Activated T-cell treated with anti-CD3 and anti-CD28 coated beads, Interleukin-2, amount 50 U/mL, for 24 hours (primary cell): ENCODE measurements at places on chromosomes 5 and 9.

DNA sequence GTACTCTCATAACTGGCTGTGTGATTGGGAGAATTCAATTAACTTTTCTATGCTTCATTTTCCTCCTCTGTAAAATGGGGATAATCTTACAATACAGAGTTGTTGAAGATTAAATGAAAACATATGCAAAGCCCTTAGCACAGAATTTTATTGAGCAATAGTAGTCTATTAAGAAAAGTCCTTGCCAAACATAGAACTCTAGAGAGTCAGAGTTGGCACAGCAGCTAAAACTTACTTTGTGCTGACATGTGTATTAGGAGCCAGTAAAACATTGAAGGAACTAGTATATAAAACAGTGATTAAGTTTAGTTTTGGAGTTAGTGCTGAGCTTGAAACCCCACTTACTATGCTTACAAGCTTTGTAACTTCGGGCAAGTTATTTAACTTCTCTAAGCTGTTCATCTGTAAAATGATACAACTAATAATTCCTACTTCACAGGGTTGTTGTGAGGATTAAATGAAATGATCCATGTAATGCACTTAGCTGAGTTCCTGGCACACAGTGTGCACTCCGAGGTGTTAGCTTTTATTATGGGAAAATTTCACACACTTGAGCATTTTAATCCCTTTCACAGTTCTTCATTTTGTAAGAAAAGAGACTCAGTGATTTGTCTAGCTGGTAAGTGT lies 20.0 kb upstream of the GRIN3A start:
- no peak overlapping the region for H3K4me3 ChIP-seq
- no peak overlapping the region for H3K27ac ChIP-seq
- no peaks in the 10 kb centered on the region for H3K4me1 ChIP-seq
- H3K27me3 ChIP-seq: no peaks in the 10 kb centered on the region
- H3K36me3 ChIP-seq: no peaks in the 10 kb centered on the region
- no peak for DNase-seq

GRCh38 chr5:88696466-88696865 lies 186.5 kb downstream of the MEF2C start:
- H3K36me3 ChIP-seq: no peaks in the 10 kb centered on the region
- H3K4me3 ChIP-seq: no peak overlapping the region
- no peak for DNase-seq
- H3K27ac ChIP-seq: no peak overlapping the region
- peaks cover 8% of the 10 kb centered on the region for H3K4me1 ChIP-seq

GRCh38 chr5:14059810-14060209 lies 83.3 kb upstream of the TRIO start:
- no peaks in the 10 kb centered on the region for H3K4me1 ChIP-seq
- no peak overlapping the region for H3K4me3 ChIP-seq
- H3K36me3 ChIP-seq: no peaks in the 10 kb centered on the region
- DNase-seq: no peak
- no peak overlapping the region for H3K27ac ChIP-seq

DNA sequence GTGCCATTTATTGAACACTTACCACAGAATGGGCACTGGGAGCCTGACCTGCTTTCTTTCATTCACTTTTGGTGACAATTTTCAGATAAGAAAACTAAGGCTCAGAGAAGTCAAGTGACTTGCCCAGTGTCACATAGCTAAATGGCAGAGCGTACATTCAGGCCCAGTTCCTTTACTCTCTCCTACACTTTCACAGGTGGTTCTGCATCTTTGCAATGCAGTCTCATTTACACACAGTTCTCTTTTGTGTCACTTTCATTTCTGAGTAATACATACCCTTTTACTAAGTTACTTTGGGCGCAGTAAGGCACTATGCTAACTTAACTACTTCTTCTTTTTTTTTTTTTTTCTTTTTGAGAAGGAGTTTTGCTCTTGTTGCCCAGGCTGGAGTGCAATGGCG lies 8.3 kb downstream of the NFIL3 start:
- H3K4me3 ChIP-seq: peak overlapping the region; percentile 67
- no peak for DNase-seq
- peaks cover 79% of the 10 kb centered on the region for H3K36me3 ChIP-seq
- H3K27ac ChIP-seq: peak overlapping the region; percentile 95
- no peaks in the 10 kb centered on the region for H3K27me3 ChIP-seq

GRCh38 chr5:67051164-67051563 lies 145.4 kb downstream of the CD180 start:
- H3K27me3 ChIP-seq: no peaks in the 10 kb centered on the region
- DNase-seq: no peak
- no peak overlapping the region for H3K27ac ChIP-seq
- H3K36me3 ChIP-seq: peaks cover 6% of the 10 kb centered on the region

- no peaks in the 10 kb centered on the region for H3K36me3 ChIP-seq
- H3K27ac ChIP-seq: no peak overlapping the region
- H3K4me1 ChIP-seq: no peaks in the 10 kb centered on the region
- H3K4me3 ChIP-seq: no peak overlapping the region
- no peaks in the 10 kb centered on the region for H3K27me3 ChIP-seq
Measured at GRCh38 chr5:123936548-123936947, 424.6 kb downstream of the CSNK1G3 start.

GRCh38 chr9:21084242-21084850 lies 6.6 kb upstream of the IFNB1 start:
- H3K36me3 ChIP-seq: peaks cover 1% of the 10 kb centered on the region
- no peak overlapping the region for H3K27ac ChIP-seq
- DNase-seq: no peak
- H3K4me3 ChIP-seq: no peak overlapping the region
- no peaks in the 10 kb centered on the region for H3K27me3 ChIP-seq
- H3K4me1 ChIP-seq: peaks cover 22% of the 10 kb centered on the region
